Heart left ventricle (tissue), 16 donors: ENCODE measurements at places on chromosomes 2 and 18. TPM values are rescaled to one million over a fixed set of nuclear protein-coding genes. Genes with fewer than 3 reads are reported as not detected.

RIT2 gene
- total RNA-seq: not detected

REG3G gene
- not detected for total RNA-seq

LIMS4 gene
- 2.9 TPM for total RNA-seq

- DNase-seq: no peak
Measured at GRCh38 chr2:204074456-204074855, 137.9 kb downstream of the ICOS start.

DNA sequence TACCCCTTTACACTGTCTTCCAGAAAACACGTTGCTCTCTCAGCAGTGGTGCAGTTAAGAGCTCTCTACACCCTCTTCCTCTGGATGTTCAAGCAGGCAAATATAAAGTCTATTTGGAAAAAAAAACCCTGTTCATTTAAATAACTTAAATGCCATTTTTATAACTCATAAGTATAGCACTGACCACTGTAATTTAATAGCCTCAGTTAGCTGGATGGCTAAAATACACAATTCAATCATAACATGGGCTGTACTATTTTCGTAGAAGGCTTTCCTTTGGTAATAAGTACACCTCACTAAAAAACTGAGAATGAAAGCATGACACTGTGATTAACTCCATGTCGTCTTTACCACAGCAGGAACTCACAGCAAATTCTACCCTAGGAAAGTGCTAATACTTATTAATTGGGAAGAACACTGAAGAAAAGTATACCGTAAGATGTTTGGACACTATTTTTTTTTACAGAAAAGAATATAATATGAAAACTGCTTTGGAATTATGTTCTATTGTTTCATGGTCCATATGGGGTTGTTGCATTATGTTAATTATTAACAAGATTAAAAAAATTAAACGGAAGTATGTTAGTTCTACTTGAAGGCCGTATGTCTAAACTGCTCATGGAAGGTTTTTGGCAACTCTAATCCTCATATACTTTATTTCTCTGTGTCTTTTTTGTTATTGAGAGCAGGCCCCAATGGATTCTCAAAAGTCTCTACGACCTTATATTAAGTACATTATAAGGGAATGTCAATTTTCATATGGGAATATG lies 269.1 kb downstream of the ZNF385B start:
- no peak for DNase-seq

- DNase-seq: no peak
Measured at GRCh38 chr2:184877909-184878308, 279.6 kb downstream of the ZNF804A start.

GRCh38 chr18:23540867-23541266 lies 37.6 kb downstream of the RMC1 start:
- DNase-seq: no peak

- no peak for DNase-seq
Measured at GRCh38 chr2:23767876-23768621, 158.9 kb downstream of the ATAD2B start.
